ENCODE measurements at places on chromosomes 3 and 15. TPM values are rescaled to one million over a fixed set of nuclear protein-coding genes. Genes with fewer than 3 reads are reported as not detected.

The SERPINI2 gene
- total RNA-seq, result 0.27 TPM

- no peaks in the 10 kb centered on the region for H3K27me3 ChIP-seq
- H3K27ac ChIP-seq, result no peak overlapping the region
- DNase-seq, result no peak
Measured at GRCh38 chr3:133464573-133464972, 64.7 kb downstream of the BFSP2 start.

- no peaks in the 10 kb centered on the region for H3K36me3 ChIP-seq
- no peak for DNase-seq
- H3K4me3 ChIP-seq, result no peak overlapping the region
- H3K27me3 ChIP-seq, result no peaks in the 10 kb centered on the region
Measured at GRCh38 chr15:66685638-66686150, 16.3 kb upstream of the SMAD6 start.

DNA sequence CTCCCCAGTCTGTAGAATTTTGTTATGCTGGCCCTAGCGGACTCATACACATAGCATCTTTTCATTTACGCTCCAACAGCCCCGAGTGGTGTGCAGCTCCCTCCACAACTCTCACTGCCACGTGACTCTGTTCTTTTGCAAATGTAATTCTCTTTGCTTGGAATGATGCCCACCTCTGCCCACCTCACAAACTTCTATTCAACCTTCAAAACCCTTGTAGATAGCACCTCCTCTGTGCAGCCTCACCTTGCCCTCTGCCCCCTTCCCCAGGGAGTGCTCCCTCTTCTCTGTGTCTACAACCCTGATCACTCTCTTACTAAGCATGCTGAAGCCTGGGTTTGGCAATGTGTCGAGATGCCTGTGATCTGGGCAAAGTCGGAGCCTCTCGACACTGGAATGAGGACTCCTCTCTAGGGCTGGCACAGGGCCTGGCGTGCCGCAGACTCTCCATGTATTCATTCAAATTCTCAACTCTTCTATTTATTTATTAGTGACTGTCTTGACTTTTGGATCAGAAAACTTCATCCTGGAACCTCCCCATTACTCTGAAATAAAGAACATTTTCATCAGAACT is 73.5 kb downstream of the MGLL start:
- H3K4me3 ChIP-seq, result no peak overlapping the region
- H3K4me1 ChIP-seq, result no peaks in the 10 kb centered on the region
- H3K27me3 ChIP-seq, result no peaks in the 10 kb centered on the region
- H3K36me3 ChIP-seq, result no peaks in the 10 kb centered on the region
- peak; percentile 78 for DNase-seq
- H3K27ac ChIP-seq, result peak overlapping the region; percentile 60

- no peaks in the 10 kb centered on the region for H3K36me3 ChIP-seq
- no peak for DNase-seq
- no peaks in the 10 kb centered on the region for H3K4me1 ChIP-seq
Measured at GRCh38 chr3:57434041-57434440, 110.1 kb downstream of the DNAH12 start.

DNA sequence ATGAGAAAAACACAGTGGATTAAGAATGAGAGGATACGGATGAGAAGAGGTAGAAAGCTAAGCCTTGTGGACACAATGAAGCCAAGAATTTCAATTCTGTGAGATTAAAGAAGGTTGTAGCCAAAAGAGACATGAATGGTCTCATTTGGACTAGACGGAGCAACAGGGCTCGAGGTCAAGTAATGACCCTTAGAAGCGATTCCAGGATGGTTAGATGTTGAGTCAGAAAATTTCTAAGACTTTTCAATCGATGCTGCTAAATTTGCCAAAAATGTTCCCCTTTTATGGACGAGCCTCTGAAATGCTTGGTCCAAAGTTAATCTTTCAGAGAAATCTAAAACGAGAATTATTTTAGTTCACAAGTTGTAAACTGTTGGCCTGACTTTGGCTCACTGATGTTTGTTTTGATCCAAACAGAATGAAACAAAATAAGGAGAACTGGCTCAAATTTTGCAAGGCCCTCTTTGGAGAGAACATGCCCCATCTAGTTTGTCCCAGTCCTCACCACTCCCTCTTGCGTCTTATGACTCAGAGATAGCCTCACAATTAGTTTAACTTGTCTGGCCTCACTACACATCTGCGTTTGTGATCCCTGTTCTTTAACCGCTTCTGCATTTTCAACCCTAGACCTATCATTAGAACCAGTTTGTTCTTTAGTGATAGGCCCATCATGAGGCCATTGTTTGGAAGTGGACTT is 235.5 kb downstream of the PDZRN3 start:
- peaks cover 39% of the 10 kb centered on the region for H3K36me3 ChIP-seq
- no peak for DNase-seq
- H3K27ac ChIP-seq, result peak overlapping the region; percentile 23
- H3K27me3 ChIP-seq, result no peaks in the 10 kb centered on the region
- no peak overlapping the region for H3K4me3 ChIP-seq
- H3K4me1 ChIP-seq, result peaks cover 9% of the 10 kb centered on the region

The VILL gene
- 8.3 TPM for total RNA-seq

The PDCD7 gene
- total RNA-seq, result 20.4 TPM

GRCh38 chr3:839981-840380 is 252.8 kb upstream of the CNTN6 start:
- no peak overlapping the region for H3K27ac ChIP-seq
- H3K36me3 ChIP-seq, result no peaks in the 10 kb centered on the region
- no peak overlapping the region for H3K4me3 ChIP-seq

GRCh38 chr3:171732756-171733155 is 77.5 kb downstream of the PLD1 start:
- H3K36me3 ChIP-seq, result no peaks in the 10 kb centered on the region
- no peak overlapping the region for H3K4me3 ChIP-seq
- no peak overlapping the region for H3K27ac ChIP-seq
- H3K4me1 ChIP-seq, result no peaks in the 10 kb centered on the region
- DNase-seq, result no peak
- H3K27me3 ChIP-seq, result no peaks in the 10 kb centered on the region

The KCNMB3 gene
- 3.9 TPM for total RNA-seq

GRCh38 chr3:32848215-32848614 is 30.4 kb downstream of the TRIM71 start:
- no peaks in the 10 kb centered on the region for H3K4me1 ChIP-seq
- DNase-seq, result no peak
- H3K4me3 ChIP-seq, result no peak overlapping the region
- no peaks in the 10 kb centered on the region for H3K27me3 ChIP-seq
- H3K27ac ChIP-seq, result no peak overlapping the region

- no peaks in the 10 kb centered on the region for H3K4me1 ChIP-seq
- DNase-seq, result no peak
- H3K27me3 ChIP-seq, result no peaks in the 10 kb centered on the region
- no peak overlapping the region for H3K27ac ChIP-seq
- H3K4me3 ChIP-seq, result no peak overlapping the region
Measured at GRCh38 chr3:127392156-127392490, 104.3 kb upstream of the PRR20G start.

GRCh38 chr15:60591496-60592370 is 112.8 kb upstream of the ICE2 start:
- peak overlapping the region; percentile 89 for H3K27ac ChIP-seq
- no peaks in the 10 kb centered on the region for H3K27me3 ChIP-seq
- DNase-seq, result peak; percentile 74
- peaks cover 9% of the 10 kb centered on the region for H3K4me1 ChIP-seq

The VGLL4 gene
- 55.4 TPM for total RNA-seq

DNA sequence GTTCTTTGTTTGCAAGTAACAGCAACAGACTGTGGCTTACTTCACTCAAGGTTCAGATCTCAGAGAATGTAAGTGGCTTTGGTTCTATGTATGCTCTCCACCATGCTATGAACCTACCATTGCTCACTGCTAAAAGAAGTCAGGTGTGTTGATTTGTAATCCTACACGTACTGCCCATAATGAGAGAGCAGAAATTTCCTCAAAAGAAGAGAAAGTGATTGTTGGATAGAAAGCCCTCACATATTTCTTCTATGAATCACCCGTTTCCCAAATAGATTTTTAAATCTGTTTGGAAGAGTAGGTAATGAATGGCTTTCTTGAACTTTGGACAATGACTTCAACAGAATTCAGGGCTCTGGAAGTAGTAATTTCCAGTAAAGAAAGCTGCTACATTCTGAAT is 565.4 kb downstream of the ROBO2 start:
- no peak overlapping the region for H3K27ac ChIP-seq
- H3K36me3 ChIP-seq, result no peaks in the 10 kb centered on the region
- no peaks in the 10 kb centered on the region for H3K4me1 ChIP-seq
- DNase-seq, result no peak

- no peak for DNase-seq
- no peak overlapping the region for H3K27ac ChIP-seq
- no peaks in the 10 kb centered on the region for H3K36me3 ChIP-seq
- no peak overlapping the region for H3K4me3 ChIP-seq
Measured at GRCh38 chr15:50808728-50809127, 43.2 kb upstream of the SPPL2A start.

DNA sequence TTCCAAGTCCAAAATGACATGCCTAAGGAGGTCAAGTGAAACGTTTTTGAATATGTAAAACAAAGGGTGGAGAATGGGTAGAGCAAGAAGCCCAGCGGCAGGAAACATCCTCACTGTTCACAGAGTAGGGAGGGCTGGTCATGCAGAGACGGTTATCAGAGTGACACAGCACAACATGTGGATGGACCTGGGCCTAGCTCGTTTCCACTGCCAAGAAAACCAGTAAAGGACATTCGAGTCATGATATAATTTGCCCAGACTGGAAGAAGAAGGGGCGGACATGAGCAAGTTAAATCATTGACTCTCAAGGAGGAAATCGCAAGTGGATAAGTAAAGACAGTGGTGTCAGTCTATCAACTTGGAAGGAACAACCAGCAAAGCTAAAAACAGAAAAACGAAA is 89.3 kb downstream of the LRIG1 start:
- DNase-seq, result peak; percentile 68
- H3K4me3 ChIP-seq, result no peak overlapping the region
- H3K27ac ChIP-seq, result peak overlapping the region; percentile 31
- H3K4me1 ChIP-seq, result peaks cover 100% of the 10 kb centered on the region

The FBXL22 gene
- 91.6 TPM for total RNA-seq

GRCh38 chr3:194572143-194572789 is 61.0 kb downstream of the TMEM44 start:
- DNase-seq, result peak; percentile 77
- no peaks in the 10 kb centered on the region for H3K36me3 ChIP-seq
- peaks cover 14% of the 10 kb centered on the region for H3K27me3 ChIP-seq
- H3K4me1 ChIP-seq, result no peaks in the 10 kb centered on the region
- peak overlapping the region; percentile 9 for H3K27ac ChIP-seq

- H3K27me3 ChIP-seq, result no peaks in the 10 kb centered on the region
- no peak overlapping the region for H3K4me3 ChIP-seq
- peak overlapping the region; percentile 14 for H3K27ac ChIP-seq
- DNase-seq, result no peak
- H3K4me1 ChIP-seq, result peaks cover 36% of the 10 kb centered on the region
Measured at GRCh38 chr15:37877851-37878741, 56.3 kb upstream of the TMCO5A start.

- no peaks in the 10 kb centered on the region for H3K4me1 ChIP-seq
- DNase-seq, result no peak
- H3K4me3 ChIP-seq, result no peak overlapping the region
Measured at GRCh38 chr3:37249294-37249693, 74.9 kb upstream of the LRRFIP2 start.

- DNase-seq, result no peak
- no peak overlapping the region for H3K4me3 ChIP-seq
- peak overlapping the region; percentile 2 for H3K27ac ChIP-seq
Measured at GRCh38 chr3:45187694-45188141, 38.4 kb downstream of the TMEM158 start.

The ZNF502 gene
- total RNA-seq, result 8.9 TPM

DNA sequence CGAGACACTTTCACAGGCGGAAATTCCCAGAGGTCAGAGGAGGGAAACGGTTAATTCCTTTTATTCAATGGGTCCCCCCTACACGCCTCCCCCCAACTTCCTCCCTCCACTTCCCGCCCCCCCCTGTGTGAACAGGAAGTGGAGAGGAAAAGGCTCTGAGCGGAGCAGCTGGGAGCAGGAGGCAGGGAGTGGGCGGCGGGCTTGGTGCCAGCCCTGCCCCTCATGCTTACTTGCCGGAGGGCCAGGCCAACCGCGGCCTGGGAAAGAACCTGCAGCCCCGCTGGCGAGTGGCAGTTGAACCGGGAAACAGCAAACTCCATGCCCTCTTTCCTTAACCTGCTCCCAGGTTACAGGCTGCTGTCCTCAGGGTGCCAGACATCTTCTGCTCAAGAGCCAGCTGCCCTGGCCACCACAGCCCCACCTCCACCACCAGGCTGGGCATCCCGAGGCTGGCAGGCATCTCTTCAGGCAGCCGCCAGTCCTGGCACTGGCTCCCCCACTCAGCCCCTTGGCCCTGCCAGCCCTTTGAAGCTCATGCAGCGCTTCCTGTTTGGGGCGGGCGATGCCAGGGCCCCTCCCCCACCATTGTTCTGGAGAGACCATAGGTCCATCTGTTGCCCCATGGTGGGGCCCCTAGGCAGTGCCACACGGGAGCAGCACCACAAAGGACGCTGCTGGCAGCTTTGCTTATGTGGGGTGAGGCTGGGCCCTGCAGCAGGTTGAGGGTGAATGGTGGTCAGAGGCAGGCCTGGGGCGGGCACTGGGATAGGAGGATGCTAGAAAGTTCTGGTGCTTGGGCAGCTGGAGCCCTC is 12.9 kb downstream of the VPS18 start:
- no peaks in the 10 kb centered on the region for H3K27me3 ChIP-seq
- no peaks in the 10 kb centered on the region for H3K36me3 ChIP-seq
- H3K27ac ChIP-seq, result peak overlapping the region; percentile 75
- peak overlapping the region; percentile 38 for H3K4me3 ChIP-seq
- peaks cover 31% of the 10 kb centered on the region for H3K4me1 ChIP-seq
- no peak for DNase-seq

The PRR20G gene
- not detected for total RNA-seq

- no peaks in the 10 kb centered on the region for H3K4me1 ChIP-seq
- H3K27me3 ChIP-seq, result no peaks in the 10 kb centered on the region
- H3K27ac ChIP-seq, result no peak overlapping the region
- H3K36me3 ChIP-seq, result no peaks in the 10 kb centered on the region
- no peak overlapping the region for H3K4me3 ChIP-seq
- DNase-seq, result no peak
Measured at GRCh38 chr3:72310419-72311380, 525.8 kb upstream of the PROK2 start.

DNA sequence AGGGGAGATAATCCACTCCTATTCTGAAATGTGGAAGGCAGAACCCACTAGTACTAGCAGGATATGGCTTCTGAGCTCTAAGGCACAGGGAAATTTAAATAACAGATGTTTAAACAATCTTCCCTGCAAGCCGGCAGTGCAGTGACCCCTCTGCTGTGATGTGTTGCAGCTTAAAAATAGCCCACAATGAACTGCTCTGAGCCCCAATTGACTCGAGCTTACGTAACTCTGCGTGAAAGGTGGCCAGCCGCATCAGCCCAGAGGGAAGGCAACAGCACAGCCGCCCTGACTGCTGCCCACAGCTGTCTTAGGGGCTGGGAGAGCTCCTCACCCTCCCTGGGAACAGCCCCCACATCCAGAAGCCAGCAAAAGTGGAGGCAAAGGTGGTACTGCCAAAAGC is 12.5 kb upstream of the CAMKV start:
- no peak overlapping the region for H3K27ac ChIP-seq
- no peak overlapping the region for H3K4me3 ChIP-seq
- no peak for DNase-seq

- H3K27ac ChIP-seq, result no peak overlapping the region
- peaks cover 21% of the 10 kb centered on the region for H3K4me1 ChIP-seq
- no peaks in the 10 kb centered on the region for H3K36me3 ChIP-seq
- H3K4me3 ChIP-seq, result no peak overlapping the region
- H3K27me3 ChIP-seq, result no peaks in the 10 kb centered on the region
Measured at GRCh38 chr3:86954226-86954625, 36.7 kb downstream of the VGLL3 start.

The BCHE gene
- total RNA-seq, result 69.3 TPM
